Stimulated activated CD4-positive, alpha-beta T cell treated with anti-CD3 and anti-CD28 coated beads, TNF-alpha, amount 100 ng/mL, for 1 hour (primary cell): ENCODE measurements at places on chromosomes 13 and 19.
A peak's percentile ranks its signal among the peaks of the same experiment; 100 is the strongest.

- DNase-seq = no peak
Measured at GRCh38 chr13:112932971-112933370, 36.0 kb upstream of the MCF2L start.

- no peak for DNase-seq
Measured at GRCh38 chr19:35425682-35426081, 22.4 kb upstream of the FFAR2 start.

GRCh38 chr13:39913928-39914327, 258.5 kb downstream of the COG6 start:
- no peak for DNase-seq

- DNase-seq = no peak
Measured at GRCh38 chr13:99367106-99367616, 60.0 kb upstream of the GPR183 start.

DNA sequence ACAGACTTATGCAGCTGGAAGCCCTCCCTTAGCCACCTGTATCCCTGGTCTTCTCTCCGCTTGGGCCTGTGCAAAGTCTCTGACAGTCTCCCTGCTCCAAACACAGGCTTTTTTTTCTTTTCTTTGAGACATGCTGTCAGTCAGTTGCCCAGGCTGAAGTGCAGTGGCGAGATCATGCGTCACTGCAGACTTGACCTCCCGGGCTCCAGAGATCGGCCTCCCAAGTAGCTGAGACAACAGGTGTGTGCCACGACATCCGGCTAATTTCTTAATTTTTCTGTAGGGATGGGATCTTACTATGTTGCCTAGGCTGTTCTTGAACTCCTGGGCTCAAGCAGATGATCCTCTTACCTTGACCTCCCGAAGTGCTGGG, 1.6 kb downstream of the MZF1 start:
- DNase-seq = no peak

- DNase-seq = no peak
Measured at GRCh38 chr19:5196832-5197231, 143.8 kb downstream of the PTPRS start.

DNA sequence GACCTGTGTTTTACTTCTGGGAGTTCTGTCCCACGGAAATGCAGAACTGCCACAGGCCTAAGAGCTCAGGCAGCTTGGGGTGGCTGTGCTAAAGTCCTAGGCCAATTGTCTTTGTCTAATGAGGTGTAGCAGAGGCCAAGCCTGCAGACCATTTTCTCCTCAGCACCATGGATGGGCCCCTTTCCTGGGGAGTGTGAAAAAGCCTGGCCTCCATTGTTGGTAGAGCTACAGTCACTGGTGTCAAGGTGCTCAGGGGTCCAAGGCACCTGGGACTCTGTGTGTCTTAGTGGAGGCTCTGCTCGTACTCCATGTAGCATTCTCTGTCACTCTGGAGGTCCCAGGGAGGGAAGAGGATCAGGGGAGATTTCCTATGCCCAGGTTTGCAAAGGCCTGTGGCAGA, 329.6 kb downstream of the SLITRK5 start:
- no peak for DNase-seq

DNA sequence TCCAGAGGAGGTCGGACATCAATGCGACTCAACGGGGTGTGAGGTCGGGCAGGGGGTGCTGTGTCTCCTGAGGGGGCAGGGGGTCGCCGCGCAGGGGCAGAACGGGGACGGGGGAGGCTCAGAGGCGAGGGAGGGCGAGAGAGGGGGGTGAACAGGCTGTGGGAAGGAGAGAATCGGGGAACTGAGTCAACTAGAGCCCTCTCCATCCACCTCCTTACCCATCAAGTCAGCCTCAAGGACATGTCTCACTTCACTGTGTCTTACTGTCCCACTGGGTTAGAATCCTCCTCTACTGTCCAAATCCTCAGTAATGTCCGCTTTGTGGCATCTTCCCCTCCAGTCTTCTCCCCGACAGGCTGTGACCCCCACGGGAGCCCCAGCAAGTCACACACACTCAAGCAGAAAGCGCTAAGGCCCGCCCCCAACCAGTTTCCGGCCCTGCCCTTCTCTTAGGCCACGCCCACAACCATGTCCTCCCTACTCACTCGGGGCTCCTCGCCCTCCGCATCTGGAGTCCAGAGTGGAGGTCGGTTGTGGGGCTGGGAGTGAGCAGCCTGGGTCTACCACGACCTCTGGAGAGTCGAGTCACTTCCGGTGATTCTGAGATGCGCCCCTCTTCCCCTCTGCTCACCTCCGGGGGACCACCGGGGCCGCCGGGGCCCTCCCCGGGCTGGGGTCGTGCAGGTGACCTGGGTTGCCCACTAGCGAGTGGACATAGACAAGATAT, 9.3 kb downstream of the PLEKHA4 start:
- DNase-seq = peak; percentile 68

GRCh38 chr13:20666948-20667347, 36.6 kb upstream of the IL17D start:
- DNase-seq = no peak

- DNase-seq = no peak
Measured at GRCh38 chr19:2240881-2241760, 4.5 kb downstream of the SF3A2 start.

DNA sequence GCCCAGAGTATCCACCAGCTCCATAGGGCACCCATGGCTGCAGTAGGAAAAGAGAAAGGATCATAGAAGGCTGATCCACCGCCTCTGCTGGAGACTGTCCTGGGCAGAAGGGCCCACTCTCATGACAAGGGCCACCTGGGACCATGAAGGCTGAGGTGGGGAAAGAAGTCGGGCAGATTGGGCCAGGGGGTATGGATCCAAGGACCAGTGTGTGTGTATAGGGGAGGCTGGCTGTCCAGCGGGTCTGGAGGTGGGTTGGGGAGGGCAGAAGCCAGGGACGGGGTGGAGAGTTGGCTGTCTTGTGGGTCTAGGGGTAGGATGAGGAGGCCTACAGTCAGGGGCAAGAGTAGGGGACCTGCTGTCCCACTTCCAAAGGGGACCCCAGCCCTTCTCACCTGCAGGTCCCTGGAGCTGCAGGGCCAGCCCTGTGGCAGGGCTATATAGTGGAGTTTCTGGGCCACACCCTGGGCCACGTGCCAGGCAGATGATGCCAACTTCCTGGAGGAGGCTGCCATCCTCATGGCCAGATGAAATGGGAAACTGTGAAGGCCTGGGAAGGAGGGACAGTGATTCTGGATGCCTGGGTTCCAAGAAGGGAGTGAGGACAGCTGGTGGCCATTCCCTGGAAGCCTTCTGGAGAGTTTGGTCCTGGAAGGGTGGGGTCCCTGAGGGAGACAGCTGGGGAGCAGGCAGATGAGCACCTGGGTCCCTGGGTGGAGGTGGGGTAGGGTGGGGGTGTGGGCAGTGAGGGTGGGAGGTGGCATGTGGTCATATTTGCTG, at the start of gene FCGBP:
FCGBP (minus strand) TSS at position 51 of the 780 bp plus-strand sequence.
- DNase-seq = no peak

DNA sequence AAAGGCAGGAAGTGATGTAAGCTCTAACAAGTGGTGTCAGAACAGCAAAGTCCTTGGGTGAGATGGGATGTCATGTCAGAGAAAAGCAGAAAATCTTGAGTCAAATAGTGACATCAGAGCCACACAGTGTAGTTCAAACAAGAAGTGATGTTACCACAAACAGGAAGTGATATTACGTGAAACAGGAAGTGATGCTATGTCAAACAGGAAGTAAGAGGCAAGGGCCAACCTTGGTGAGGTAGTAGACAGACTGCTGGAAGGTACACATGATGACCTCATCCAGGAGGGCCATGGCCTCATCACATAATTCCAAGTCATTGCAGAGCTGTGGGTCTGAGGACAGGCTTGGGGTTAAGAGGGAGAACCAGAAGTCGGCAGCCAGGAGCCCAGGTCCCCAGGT, 7.0 kb upstream of the MAMSTR start:
- DNase-seq = no peak

- no peak for DNase-seq
Measured at GRCh38 chr13:95552539-95553441, at the start of gene CLDN10. TSS of gene CLDN10 (plus strand) at chr13:95552720. CDS start at chr13:95552754, 34 bp downstream.

GRCh38 chr13:20114066-20114610, 46.7 kb downstream of the GJA3 start:
- no peak for DNase-seq

GRCh38 chr13:25800523-25800922, 251.3 kb downstream of the SHISA2 start:
- DNase-seq = no peak

DNA sequence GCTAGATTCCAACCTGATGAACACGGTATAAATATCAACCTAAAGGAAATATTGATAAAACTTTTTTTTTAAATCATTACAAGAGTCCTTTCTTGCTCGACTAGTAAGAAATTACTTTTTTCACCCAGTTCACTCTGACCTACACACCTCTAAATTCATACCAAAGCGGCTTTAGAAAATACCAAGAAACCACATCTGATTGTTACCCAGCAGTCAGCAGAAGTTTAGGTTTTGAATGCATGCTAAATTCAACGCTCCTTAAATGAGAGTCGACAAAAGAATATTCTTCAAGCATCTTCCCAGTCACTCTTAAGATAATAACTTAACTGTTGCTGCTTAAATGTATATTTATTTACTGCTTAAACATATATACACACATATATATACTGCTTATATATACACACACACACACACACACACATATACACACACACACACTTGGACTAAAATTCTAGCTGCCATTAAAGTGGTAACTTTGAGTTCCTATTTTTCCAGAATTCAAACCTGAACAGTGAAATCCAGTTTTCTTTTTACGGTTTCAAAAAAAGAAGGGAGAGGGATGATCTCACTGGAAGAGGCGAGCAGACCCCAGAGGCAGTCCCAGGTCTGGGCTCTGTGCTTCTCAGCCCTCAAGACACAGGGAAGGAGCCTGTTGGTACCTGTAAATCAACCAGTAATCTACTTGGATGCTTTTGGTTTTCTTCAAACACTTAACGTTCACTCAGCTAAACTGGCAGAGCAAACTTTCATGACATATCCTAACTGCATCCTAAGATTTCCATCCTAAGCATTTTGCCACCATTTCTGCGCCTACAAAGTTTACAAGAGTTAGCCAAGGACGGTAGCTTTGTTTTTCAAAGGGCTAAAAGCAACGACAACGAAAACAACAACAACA, 1.7 kb downstream of the STK24 start:
- no peak for DNase-seq

GRCh38 chr13:106423530-106423929, 111.9 kb downstream of the EFNB2 start:
- no peak for DNase-seq

GRCh38 chr19:29520390-29520789, 5.4 kb upstream of the VSTM2B start:
- no peak for DNase-seq

DNA sequence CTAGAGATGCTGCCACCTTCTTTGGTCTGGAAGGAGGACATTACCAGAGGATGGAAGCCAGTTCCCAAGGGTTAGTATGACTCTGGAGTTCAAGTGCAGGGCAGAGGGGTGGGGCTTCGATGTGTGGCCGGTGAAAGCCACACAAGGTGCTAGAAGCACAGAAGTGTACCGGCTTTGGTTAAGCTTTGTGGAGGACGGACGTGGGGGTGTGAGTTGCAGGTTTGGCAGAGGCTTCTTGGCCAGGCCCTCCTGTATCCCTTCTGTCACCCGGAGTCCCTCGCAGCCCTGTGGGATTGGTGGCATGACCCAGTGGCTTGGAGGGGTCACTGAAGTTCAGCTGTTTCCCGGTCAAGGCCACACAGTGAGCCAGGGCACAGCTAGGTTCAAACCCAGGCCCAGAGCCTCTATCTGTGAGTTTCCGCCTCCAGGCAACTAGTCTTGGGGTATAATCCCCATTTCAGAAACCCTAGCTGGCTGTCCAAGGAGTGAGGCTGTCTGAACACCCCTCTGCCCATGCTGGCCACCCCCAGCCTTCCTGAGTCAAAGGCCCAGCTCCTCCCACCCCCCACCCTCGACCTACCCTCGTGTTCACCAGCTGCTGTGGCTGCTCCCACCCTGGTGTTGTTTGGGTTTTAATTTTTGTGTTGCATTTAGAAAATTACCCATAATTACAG, 4.6 kb upstream of the SSBP4 start:
- DNase-seq = no peak

DNA sequence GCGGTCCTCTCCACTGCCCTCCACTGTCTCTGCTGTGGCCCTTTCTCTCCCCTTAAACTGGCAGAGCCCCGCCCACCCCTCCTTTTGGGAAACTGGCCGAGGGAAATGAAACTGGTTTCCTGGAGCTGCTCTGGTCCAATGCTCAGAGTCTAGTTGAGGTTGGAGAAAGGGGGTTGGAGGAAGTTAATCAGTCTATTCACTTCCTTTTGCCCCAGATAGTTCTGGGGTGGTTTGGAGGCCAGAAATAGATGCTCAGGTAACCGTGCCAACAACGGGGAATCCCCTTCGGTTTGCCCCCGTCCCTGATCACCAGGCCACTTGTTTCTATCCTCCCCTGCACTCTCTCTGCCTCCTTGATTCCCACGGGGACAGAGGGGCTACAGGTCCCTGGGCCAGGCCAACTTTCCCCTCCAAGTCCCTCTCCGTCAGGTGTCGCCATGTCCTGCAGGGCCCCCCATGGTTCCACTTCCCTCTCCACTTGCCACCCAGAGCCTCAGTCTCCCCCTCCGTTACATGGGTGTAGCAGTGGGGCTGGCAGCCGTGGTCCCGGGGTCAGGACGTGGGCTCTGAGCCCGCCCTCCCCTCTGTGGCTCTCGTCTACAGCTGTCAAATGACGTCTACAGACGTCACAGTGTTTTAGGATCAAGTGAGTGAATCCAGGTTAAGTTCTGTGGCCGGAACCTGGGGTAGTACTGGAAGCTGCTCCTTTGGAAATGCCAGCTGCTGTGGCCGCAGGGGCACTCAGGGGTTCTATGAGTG, at the start of gene IL4I1:
IL4I1 (minus strand) TSS at position 25 of the 759 bp plus-strand sequence. CDS start 727 bp downstream, outside the sequence.
- DNase-seq = peak; percentile 50

DNA sequence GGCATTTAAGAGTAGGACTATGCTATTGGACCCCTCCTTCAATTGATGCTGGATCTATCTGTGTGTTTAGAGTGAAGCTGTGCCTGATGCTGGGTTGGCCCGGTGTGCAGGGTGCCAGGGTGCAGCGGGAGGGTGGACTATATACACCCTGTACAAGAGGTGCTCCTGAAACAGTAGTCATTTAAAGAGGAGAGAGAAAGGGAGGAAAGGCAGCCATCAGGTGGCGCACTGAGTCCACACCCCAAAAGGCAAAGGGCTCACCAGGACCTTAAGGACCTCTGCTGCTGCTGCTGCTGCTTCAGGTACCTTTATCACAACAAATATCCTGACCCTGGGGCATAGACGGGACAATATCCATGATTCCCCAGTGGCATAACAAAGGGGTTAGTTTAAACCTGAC, 39.4 kb downstream of the ZNF136 start:
- peak; percentile 25 for DNase-seq

GRCh38 chr19:21474671-21475181, 30.7 kb upstream of the ZNF429 start:
- peak; percentile 72 for DNase-seq

- no peak for DNase-seq
Measured at GRCh38 chr13:38743466-38743865, 56.6 kb downstream of the FREM2 start.

GRCh38 chr13:84705982-84706710, 823.9 kb upstream of the SLITRK1 start:
- no peak for DNase-seq
